ENCODE measurements at places on chromosomes 7 and 10.

- no peak for DNase-seq
Measured at GRCh38 chr10:99872367-99873162, 90.1 kb downstream of the ABCC2 start.

DNA sequence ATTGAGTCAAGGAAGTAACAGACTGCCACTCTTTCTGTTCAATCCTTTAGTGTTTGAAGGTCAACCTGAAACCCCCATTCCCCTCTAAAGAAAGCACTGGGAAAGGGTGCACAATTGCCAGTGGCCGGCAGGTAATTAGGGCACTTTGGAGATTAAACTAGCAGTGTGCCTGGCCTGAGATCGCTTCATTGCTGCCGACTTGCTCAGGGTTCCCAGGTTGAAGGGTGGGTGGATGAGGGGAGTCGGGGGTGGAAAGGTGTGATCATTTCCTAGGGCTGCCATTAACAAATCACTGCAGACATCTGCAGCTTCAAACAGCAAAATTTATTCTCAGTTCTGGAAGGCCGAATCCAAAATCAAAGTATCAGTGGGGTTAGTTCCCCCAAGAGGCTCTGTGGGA is 16.3 kb upstream of the BTBD16 start:
- no peak for DNase-seq

- no peak for DNase-seq
Measured at GRCh38 chr10:9015005-9015404, 960.5 kb downstream of the GATA3 start.

DNA sequence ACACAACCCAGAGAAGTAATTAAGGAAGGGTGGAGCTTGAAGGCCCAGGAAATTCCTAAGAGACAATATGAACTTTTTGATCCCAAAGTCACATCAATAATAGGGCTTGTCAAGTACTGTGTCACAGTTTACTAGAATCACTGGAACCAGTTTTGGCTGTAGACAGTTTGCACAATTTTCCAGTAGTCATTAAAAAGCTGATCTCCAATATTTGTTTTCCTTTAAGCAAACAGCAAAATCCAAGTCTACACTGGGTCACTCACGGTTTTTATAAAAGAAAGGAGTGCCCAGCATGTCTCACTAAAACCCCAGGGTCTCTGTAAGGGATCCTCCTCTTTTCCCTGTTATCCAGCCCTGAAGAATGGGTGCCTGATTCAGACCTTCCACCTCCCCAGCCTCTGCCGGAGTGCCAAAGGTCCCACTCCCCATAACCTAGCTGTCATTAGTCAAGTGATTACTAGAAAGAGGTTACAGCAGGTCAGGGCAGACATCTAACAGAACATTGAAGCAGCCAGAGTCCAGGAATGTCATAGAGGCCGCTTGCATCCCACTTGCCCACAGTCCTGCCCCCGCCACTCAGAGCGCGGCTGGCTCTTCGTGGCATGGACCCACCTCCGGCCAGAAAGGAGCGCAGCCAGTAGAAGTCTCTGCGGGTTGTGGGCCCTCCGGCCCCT is 552 bp downstream of the SLC25A16 start:
- no peak for DNase-seq

DNA sequence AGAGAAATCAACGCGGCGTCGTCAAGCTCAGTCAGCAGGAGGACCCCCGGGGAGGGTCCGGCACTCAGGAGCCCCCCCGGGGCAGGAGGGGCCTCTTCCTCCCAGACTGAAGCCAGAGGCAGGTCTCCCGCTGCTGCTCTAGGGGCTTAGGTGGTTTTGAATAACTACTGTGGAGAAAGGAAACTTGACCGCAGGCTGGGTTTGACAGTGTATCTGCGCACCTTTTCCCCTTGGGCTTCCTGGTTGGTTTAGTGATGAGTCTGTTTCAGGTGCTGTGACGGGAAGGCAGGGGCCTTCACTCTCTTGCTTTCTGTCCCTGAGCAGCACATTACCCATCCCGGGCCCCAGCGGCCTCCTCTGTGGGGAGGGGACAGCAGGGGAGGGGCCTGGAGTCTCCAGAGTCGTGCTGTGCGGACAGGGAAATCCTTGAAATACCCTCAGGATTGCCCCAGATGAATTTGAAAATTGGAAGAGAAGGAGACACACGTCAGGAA is 262.2 kb downstream of the ADARB2 start:
- DNase-seq: no peak

DNA sequence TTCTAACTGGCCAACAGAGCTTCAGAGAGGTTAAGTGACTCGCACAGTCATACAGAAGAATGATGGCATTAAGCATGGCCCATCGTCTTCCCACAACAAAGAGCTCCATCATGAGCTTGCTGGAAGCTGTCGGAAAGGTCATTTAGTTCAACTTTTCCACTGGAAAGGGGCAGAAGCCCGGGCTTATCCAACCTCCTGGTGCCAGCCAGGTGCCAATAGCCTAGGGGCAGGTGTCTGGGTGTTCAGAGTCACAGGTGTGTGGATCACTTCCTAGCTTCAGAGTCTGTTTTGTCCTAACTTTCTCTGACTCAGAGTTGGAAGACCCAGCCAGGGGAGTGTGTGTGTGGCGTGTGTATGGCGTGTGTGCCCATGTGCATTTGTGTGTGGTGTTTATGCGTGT is 1.3 kb upstream of the TRPV6 start:
- no peak for DNase-seq

- no peak for DNase-seq
Measured at GRCh38 chr7:96080027-96080426, 241.9 kb downstream of the SLC25A13 start.

DNA sequence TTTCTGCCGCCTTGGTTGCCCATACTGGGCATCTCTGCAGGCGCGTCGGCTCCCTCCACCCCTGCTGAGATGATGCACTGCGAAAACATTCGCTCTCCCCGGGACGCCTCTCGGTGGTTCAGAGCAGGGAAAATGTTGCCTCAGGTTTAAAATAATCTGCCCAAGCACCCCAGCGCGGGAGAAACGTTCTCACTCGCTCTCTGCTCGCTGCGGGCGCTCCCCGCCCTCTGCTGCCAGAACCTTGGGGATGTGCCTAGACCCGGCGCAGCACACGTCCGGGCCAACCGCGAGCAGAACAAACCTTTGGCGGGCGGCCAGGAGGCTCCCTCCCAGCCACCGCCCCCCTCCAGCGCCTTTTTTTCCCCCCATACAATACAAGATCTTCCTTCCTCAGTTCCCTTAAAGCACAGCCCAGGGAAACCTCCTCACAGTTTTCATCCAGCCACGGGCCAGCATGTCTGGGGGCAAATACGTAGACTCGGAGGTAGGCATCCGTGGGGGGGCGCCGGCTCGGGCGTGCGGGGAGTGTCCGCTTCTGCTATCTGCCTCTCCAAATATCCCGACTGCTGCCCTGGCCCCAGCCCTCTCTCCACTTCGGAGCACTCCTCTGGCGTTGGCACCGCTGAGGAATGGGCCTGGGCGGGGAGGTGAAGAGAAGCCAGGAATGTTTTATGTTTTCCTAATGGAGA is at the start of gene CAV1:
CAV1 (plus strand) TSS at position 428 of the 689 bp plus-strand sequence; CDS start at position 455, 27 bp downstream.
- DNase-seq: no peak

DNA sequence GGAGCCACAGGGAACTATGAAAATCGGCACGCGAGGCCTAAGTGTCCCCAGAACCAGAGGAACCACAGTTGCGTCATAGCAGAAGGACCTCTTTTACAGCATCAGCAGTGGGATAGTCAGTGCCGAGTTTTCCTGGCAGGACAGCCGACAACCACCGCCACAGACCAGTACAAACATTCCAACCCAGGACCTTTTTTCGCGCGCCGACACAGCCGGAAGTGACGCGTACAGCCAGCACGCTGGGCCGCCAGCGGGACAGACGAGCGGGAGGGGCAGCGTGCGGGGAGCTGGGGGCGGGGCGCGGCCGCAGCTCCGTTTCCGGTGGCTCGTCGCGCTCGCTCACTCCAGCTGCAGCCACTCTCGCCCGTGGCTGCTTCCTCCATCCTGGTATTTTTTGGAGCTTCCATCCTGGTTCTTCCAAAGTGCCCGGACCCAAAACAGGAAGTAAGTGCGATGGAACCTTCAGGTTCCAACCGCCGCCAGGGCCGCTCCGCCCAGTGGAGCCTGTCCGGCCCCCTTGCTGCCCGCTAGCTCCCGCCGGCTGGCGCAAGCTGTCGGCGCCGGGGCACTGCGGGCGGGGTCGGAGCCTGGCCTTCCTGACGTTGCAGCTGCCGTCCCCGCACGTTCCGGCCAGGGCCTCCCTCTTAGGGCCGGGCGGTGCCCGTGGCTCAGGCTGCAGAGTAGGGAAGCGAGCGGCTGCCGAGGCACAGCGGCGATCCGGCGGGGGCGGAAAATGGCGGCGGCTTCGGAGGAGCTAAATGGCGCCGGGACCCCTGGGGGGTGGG is at the start of gene DMTF1:
DMTF1 (plus strand) TSS at position 342 of the 785 bp plus-strand sequence. CDS start 12,489 bp downstream, outside the sequence.
- DNase-seq: peak; percentile 75

DNA sequence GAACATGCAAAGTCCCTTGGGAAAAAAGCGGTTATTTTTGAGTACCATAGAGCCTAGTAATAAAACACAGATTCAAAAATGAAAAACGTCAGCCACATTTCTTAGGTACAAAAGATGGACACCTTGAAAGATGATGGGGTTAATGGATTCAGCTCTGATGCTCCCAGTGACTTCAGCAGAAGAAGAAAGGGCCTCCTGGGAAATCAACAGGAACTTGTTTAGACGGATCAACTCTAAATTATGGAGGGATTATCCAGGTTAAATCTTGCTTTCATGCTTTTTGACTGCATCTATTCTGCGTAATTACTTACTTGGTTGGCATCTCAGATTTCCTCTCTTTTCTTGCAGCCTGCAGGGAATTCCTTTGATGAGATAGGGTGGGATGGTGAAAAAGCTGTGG is 82.5 kb downstream of the TMEM178B start:
- no peak for DNase-seq

- no peak for DNase-seq
Measured at GRCh38 chr7:31061185-31061584, 9.1 kb downstream of the ADCYAP1R1 start.

GRCh38 chr7:124761164-124761715 is 4.4 kb downstream of the GPR37 start:
- DNase-seq: no peak

DNA sequence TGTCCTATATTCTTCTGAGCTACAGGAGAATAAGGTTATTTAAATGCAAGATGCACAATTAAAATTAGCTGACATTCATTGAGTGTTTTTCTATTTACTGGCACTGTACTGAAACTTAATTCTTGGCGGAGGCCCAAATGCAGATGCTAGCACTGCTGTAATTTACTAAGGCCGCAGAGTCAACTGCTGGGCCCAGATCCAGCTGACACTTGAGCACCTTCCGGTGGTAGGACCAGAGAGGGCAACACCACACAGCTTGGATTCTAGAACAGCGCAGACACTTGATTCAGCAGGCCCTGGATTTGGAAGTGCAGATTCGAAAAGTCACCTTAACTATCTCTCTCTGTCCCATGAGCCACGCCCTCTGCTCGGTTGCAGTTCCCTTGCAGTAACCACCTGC is 228.6 kb upstream of the TMEM72 start:
- DNase-seq: no peak

DNA sequence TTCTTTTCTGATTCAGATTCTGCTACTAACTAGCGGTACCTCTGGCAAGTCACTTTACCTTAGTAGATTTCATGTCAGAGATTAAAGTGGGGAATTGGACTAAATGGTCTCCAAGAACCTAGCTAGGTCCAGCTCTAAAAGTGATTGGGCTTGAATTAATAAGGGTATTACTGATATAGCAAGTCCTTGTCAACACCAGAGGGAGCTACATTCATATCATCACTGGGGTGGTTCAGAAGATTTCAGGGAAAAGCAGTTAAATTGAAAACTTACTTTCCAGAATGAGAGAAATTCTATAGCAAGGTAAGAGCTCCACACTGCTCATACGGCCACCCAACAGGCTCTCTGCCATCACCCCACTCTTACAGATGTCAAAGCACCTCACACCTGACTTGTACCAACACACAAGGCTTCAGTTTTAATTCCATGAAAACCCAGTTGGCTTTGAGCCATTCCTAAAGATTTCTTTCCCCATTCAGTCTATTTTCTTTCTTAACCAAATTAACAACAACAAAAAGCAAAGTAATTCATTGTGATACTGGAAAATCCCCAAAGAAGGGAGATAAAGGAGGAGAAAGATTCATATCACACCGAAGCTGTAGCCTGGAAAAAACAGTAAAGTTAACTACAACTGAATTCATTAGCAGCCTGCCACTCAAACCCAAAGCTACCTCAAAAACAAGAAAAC is 38.0 kb upstream of the SPOCK2 start:
- DNase-seq: no peak

DNA sequence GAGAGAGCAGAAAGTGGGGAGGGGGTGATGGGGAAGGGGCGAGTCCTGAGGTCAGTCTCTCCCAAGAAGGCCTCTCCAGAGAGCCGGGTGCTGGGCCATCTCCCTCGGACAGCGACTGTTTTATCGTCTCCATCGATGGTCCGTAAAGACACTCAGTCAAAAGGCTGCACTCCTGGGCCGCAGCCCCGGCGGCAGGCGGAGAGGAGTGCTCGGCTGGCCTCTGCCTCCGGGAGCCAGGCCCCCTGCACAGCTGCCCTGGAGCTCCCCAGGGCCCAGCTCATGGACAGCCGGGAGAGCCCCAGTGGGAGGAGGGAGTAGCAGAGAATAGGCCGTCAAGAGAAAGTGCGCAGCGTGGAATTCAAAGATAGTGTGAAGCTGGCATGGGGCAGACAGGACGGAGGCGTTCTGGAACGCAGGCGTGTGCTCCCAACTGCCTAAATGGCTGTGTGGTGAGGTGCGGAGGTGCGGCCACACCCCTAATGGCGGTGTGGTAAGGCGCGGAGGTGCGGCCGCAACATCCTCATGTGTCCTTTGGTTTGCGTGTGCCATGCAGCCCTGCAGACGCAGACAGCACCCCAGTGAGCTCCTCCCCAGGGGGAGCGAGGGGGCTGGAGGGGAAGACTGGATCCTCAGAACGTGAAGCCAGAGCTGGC is 477.5 kb upstream of the FOXK1 start:
- no peak for DNase-seq

- DNase-seq: no peak
Measured at GRCh38 chr10:11909618-11910017, 86.5 kb downstream of the PROSER2 start.

DNA sequence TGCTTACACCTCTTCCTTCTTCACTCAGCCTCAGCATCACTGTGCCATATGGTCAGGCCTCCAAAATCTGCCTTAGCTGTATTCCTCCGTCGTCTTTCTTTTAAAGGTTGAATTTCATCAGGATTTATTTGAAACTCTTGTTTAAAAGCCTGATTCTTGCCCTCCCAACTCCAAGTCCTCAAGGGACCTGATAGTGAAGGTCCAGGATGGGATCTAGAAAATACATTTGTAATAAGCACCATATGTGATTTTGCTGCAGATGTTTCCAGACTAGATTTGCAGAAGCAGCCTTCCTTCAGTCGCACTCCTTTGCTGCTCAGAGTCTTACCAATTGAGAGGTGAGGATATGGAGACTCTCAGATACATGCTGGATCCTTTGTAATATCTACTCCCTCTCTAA is 101.0 kb upstream of the ANKRD1 start:
- DNase-seq: no peak

GRCh38 chr10:44427479-44427878 is 42.6 kb upstream of the CXCL12 start:
- DNase-seq: no peak

DNA sequence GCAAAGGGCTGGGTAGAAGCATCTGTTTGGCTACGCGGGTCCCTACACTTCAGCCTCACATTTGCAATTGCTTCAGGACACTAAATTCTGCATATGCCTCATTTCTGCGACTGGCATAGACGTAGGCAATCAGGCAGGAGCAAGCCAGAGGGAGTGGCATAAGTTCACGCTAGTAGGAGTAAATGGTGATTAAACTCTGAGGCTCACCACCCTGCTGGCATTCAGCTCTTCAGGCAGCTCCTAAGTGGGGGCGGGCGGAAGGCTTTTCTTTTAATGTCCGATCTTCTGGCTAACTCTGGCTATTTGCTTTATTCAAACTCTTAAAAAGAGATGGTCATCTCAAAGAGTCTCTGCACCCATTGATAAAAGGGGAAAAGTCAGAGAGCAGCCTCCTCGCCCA is 45.3 kb downstream of the RGS10 start:
- DNase-seq: no peak

Measured in stimulated activated CD8-positive, alpha-beta memory T cell treated with anti-CD3 and anti-CD28 coated beads, Interleukin-2, amount 100 ng/mL, for 1 hour (primary cell).